ENCODE measurements at places on chromosomes 2 and 18.

DNA sequence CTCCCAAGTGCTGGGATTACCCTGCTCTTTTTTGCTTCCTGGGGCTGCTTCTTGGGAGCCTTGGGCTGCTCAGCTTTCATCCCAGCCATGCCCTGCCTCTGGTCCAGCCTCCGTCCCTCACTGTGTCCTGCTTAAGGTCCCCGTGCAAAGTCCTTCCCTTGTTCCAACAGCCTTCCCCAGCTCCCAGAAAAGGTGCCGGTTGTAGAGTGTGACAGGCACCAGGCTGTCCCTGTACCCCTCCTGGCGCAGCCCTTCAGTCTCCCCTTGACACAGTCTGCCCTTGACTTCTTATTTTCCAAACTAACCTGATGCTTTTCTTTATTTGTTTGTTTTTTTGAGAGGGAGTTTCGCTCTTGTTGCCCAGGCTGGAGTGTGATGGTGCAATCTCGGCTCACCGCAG, 20.1 kb upstream of the ALPI start:
- DNase-seq, result no peak

- DNase-seq, result peak; percentile 33
Observed at GRCh38 chr18:22385718-22386117, 32.0 kb downstream of the CTAGE1 start.

DNA sequence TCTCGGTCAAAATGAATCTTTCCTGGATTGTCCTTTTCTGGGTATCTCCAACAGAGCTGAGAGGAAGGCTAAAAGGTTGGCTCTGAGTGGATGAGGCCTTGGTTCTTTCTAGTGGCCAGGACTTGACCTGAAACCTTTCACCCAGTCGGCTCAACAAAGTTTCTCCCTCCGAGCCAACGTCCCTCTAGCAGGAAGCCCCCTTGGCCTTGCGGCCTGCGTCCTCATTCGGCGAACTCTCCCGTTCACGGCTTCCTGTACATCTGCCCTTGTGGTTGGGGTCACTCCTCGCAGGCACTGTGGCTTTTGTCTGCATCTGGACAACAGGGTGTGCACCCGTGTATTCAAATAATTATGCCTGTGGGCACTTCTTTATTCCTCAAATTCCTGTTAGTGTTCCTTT, 9.4 kb upstream of the SIX3 start:
- DNase-seq, result no peak

DNA sequence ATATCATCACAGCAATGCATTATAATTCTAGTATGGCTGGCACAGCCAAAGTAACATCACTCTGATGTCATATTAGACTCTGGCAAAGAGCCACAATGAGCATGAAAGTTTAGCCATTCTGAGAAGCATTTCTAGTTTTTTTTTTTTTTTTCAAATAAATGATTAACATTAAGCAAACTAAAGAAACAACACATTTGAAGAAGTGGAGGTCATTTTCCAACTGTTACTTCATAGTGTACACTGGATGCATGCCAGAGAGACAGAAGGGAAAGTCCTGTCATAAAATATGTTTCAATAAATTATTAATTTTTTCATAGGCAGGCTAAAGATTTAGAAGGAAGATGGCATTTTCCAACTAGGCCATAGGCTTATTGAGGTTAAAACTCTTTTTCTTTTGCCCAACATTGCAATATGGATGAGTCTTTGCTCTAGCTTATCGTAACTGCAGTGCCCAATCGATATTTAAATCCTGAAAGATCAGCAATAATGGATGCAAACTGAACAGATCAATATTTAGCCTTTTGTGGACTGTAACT, 1630.4 kb upstream of the ACVR2A start:
- DNase-seq, result no peak

GRCh38 chr18:76496194-76496890, 1.3 kb upstream of the ZNF516 start:
- DNase-seq, result no peak

GRCh38 chr18:79453816-79454735, 58.3 kb downstream of the NFATC1 start:
- no peak for DNase-seq

GRCh38 chr2:80059447-80059846, 245.1 kb downstream of the LRRTM1 start:
- DNase-seq, result no peak

DNA sequence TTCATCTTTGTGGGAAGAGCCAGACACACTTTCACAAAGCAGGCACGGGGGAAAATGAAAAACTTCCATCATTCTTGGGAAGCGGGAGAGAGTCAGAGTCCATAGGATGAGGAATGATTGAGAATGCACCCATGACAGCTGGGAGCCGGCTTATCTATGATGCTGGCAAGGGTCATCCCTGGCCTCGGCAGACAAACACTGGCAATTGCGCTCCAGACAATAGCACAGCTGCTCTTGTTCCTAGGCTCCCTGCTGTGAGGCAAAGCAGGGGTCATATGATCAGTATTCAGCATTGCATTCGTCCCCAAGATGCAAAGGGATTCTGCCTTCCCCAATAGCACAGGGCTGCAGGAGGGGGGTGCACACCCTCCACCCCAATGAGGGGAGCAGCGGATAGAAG, 33.0 kb downstream of the CYRIA start:
- no peak for DNase-seq

- peak; percentile 94 for DNase-seq
Observed at GRCh38 chr2:43075054-43075593, 151.3 kb downstream of the ZFP36L2 start.

DNA sequence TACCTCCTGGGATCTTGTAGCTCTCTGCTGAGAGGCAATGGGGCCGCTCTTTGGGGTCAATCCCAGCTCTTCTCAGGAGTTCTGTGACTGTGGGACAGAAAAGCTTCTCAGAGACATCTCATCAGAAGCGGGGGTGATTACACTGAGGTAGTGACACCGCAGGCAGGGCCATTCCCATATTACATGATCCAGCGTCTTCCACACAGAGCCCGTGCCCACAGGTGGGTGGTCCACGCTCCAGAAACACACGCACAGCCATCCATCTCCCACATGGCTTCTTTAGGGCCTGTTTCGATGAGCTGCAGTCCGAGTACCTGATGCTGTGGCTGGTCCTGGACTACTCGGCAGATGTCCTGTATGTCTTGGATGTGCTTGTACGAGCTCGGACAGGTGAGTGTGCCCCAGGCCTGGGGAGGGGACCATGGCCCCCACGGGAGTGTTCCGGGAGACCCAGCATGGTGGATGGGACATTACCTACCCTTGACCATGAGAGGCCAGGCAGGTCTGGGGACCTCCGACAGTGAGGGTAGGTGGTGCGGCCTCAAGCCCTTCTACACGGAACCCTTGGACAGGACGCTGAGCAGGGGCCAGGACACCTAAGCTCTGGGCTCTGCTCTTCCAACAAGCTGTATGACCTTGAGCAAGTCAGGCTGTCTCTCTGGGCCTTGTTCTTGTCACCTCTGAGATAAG, 45.5 kb downstream of the CNGA3 start:
- no peak for DNase-seq

DNA sequence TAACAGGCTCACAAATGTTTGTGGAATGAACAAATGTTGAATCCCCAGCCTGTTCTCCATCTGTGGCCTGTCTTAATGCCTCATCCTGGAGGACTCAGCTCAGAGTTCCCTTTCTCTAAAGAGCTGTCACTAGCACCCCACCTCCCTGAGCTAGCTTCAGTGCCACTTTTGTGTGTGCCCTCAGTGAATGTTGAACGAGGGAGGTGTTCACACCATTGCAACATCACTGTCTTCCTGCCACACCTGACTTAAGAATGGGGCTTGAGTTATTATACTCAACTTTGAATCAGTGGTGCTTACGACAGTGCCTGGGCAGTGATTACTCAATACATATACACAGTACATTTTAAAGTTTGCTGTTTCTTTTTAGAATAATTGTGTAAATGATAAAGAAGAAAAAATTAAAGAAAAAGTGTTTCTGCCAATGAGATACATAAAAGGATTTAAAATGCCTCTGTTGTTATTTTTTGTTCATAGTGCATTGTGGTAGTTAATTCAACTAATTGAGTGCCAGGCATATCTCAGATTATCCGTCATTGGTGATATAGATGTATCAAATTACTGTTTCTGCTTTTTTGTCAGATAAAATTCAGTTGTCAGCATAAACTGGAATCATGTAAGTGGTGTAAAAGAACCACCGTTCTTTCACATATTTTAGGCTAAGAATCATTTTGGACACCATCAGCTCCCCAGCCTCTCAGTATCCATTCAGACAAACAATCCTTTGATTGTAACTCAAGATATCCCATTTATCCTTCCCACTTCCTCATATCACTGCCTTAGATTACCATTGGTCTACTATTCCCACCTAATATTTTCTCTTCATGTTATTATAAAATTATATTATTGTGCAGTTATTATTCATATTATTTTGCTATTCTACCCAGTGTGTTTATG, 304.7 kb downstream of the PTPRM start:
- no peak for DNase-seq

GRCh38 chr2:108612153-108612513, 77.9 kb downstream of the LIMS1 start:
- DNase-seq, result no peak

GRCh38 chr2:226649871-226650660, 149.6 kb downstream of the IRS1 start:
- DNase-seq, result peak; percentile 89

DNA sequence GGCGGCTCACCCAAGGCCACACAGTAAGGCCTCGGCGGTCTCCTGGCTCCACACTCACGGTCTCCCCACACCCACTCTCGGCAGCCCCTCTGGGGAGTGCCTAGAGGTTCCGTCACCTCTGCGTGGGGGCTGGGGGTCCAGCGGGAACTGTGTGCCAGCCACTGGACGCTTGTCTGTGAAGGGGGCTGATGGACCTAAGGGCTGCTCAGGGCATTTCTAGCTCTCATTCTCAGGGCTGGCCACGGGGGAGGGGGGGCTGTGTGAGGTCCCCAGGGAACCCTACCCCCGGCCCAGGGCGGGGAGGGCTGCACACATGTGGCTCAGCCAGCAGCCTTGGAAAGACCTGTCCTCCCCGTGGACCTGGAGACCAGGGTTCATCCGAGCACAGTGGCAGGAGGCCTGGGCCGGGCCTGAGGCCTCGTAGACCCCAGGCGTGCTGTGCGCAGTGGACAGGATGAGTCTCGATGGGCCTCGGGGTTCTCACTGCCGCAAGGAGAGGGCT, 27.1 kb upstream of the ODC1 start:
- DNase-seq, result no peak

DNA sequence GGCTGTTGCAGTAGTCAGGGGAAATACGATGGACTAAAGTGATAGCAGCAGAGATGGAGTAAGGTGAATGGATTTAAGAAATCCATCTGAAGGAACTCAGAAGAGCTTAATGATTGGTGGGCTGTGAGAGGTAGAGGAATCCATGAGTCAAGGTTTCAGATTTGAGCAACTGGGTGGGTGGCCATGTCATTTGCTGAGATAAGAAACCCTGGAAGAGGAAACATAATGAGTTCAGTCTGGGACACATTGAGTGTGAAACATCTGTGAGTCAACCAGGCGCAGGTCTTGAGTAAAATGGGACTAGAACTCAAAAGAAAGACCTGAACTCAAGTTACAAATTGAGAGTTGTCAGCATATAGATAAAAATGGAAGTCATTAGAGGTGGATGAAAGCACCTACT, 19.7 kb upstream of the ASNSD1 start:
- DNase-seq, result no peak

DNA sequence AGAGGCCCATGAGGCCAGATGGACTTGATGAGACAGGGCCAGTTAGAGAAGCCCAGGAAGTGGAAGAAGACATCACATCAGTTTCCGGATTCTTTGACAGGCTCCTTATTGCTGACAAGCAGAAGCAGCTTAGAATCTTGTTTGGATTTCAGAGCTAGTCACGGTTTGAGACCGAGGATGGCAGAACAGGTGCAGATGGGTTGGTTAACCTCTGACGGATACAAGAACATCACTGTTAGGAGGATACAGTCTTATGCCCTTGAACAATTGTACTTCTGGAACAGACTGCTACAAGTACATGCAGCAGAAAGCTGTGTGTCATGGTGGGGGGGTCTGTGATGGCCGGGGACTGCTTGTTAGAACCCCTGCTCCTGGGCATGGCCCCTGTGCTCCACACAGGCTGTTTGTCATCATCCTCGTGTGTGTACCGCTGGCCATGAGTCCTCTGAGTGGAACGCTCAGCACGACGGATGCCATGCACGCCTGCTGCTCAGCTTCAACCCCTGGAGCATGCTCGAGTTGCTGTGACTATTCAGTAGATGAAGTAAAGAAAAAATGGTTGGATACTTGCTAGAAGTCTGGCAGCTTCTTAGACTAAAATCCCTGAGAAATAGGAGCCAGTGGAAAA, 217.7 kb downstream of the SH3RF3 start:
- no peak for DNase-seq

DNA sequence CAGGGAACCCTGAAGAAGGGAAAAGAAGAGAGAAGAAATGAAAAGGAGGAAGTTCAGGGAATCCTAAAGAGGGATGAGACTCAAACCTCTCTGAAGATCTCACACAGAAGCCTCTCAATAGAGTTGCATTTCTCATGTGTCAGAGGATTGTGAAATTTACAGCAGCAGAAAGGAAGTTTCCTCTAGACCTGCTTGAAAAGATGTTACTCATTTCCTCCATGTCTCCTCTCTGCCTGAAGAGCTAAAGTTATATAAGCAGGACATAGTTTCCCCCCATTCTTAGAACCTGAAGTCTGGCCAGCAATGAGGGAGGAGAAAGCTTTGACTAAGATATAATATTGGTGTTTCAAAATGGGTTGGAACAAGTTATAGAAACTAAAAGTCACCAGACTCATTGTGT, 1155.6 kb downstream of the LRP1B start:
- no peak for DNase-seq

DNA sequence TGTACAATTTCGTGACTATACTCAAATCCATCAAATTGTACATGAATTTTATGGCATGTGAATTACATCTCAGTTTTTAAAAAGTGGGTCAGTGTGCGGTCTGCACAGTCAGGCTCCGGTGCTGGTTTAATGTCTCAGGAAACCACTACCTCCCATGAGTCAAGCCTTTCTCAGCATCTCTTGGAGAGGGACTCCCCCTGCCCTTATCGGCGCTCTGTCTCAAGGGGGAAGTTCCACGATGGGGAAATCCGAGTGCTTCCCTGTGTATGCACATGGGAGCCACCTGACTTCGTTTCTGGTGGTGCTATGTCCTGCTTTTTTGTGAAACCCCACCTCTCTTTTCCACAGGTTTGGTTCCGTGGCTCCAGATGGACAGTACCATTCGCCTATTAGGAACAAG, 72.5 kb downstream of the ACOXL start:
- no peak for DNase-seq

- no peak for DNase-seq
Observed at GRCh38 chr2:74845991-74846390, 12.1 kb downstream of the HK2 start.

- no peak for DNase-seq
Observed at GRCh38 chr2:182220335-182220734, 206.5 kb downstream of the PDE1A start.

DNA sequence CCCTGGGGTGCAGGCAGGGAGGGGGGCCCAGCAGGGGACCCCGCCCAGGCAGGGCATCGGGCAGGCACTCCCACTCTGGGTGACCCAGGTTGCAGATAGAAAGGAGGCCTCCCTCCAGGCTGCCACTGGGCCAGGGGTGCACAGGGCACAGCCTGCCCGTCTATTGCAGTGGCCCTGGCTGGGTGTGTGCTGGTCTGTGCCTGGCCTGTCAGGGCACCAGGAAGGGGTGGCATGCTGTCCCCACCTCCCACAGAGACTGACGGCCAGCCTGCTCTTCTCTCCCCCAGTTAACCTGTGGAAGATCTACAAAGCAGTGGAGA, 12.9 kb downstream of the ARID5A start:
- no peak for DNase-seq

All from fibroblast of the conjunctiva (primary cell).